Stimulated activated CD8-positive, alpha-beta memory T cell treated with anti-CD3 and anti-CD28 coated beads, Interleukin-2, amount 100 ng/mL, for 1 hour (primary cell): ENCODE measurements at places on chromosomes 5 and 9.

DNA sequence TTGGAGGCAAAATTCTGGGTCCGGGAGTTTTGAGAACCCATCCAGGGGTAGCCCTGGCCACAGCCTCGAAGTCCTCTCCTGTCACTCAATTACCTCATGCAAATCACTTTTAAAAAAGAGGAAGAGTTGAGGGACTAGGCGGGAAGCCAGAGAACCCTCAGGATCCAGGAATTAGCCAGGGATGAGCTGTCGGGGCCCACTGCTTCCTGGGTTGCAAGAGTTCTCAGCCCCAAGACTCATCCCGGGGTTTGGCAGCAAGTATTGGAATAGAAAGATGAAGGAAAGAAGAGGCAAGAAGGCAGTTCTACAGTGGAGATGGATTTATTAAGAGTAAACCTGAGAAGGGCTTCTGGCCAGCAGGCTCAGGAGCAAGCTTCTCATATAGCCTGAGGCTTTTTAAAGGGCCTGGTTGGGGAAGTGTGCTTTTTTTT lies 25.6 kb downstream of the C9orf50 start:
- no peak for DNase-seq

- no peak for DNase-seq
Observed at GRCh38 chr5:463952-464351, 21.0 kb downstream of the EXOC3 start.

GRCh38 chr9:30459156-30459555 lies 1925.3 kb upstream of the ACO1 start:
- no peak for DNase-seq

DNA sequence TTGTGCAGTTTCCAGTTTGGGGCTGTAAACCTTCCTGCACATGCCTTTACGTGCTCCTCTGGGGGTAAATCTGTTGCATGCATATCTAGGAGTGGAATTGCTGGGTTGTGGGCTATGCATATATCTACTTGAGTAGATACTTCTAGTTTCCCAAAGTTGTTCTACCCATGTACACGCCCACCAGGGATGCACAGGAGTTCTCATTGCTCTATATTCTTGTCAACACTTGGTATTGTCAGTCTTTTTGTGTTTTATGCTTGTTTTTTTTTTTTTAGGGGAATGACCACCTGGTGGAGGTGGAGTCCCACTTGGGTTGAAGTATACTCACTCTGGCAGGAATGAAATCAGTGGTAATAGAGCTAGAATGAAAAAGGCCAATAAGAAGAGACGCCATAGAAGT lies 23.0 kb downstream of the FOXE1 start:
- no peak for DNase-seq

GRCh38 chr9:6552498-6553121 lies 92.9 kb downstream of the GLDC start:
- DNase-seq = no peak

GRCh38 chr5:16178745-16179372 lies 732 bp downstream of the MARCHF11 start:
- no peak for DNase-seq

DNA sequence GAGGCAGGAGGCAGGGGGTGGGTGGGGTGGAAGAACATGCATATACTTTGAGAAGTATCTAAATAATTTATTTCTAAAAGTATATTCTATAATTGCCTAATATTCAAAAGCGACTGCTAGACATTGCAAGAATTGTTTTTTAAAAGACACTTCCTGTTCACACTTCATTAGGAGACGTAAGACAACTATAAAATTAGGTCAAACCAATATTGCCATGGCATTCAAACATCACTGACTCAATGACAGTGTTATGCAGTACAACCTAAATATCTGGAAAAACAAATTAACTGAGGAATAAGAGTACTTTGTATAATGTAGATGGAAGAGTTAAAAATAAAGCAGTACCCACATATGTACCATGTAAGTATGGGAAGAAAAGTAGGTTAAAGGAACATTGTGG lies 4.5 kb downstream of the CCNH start:
- no peak for DNase-seq

DNA sequence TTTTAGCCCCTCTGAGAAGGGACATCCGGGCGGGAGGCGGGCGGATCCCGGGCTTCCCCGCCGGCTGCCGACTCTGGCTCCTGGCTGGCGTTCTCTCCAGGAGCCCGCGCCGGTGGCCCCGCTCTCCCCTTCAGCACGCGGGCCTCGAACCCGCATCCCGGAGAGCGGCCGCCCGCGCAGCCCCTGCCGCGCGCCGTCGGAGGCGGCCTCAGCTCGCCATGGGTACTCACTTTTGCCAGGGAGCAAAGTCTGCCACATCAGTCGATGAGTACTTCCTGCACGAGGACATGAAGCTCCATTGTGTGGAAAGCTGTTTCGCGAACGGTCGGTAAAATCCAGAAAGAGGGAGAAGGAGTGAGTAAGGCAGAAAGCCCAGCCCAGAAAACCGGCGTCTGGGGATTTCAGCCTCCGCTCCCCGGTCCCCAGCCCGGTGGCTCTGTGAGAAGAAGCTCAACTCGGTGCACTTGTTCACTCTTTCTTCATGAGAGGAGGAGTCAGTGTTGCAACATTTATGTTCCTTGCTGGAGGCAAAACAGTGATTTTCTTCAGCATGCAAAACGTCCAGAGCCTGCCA lies at the start of gene PRLR:
TSS of gene PRLR (minus strand) at position 450 of the 574 bp plus-strand sequence. CDS start 140,867 bp downstream, outside the sequence.
- no peak for DNase-seq

DNA sequence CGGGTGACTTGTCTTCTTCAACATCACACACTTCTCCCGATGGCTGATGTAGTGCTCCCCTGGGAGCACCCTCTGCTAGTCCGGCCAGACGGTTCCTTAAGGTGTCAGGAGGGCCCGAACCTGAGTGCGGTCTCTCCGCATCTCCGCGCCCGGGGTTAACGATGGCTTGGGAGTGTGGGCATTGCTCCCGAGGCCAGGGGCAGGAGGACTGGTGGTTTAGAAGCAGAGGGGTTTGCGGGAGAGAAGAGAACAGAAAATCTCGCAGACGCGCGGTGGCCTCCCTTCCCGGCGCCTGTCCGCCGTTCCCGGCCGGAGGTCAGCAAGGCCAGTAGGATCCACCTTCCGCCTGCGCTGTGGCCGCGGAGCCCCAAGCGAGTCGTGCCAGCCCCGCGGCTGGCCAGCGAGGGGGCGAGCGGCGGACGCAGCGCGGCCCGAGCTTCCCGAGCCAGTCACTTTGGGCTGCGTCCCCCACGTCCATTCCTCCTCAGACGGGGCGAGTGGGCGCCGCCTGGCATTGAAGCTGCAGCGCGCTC lies 700 bp downstream of the CDO1 start:
- DNase-seq = no peak

GRCh38 chr9:70257991-70258691 lies 637 bp upstream of the SMC5 start:
- peak; percentile 2 for DNase-seq

DNA sequence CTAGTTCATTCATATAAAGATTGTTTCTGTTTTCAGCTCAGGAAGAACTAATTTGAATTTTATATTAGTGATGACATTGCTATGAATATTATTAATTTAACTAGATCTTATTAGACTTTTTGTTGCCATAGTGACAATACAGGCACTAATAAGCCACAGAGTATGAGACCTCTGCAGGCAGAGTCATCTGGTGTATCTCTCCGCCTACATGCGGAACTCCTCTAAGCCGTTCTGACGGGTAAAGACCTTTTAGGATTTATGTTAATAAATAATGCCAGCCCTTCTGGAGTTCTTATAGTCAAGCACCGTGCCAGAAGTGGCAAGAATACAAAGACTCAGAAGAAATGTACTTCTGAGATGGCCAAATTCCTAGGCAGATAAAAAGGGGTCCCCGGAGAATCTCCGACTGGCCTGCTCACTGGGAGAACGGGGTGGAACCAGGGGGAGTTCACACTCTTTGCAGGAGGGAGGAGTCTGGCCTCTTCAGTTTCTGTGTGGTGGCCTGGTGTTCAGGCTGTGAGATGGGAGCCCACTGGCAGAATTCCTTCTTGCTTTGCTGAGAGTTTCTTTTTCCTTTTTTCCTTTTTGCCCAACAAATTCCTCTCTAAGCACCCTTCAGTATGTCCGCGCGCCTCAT lies 85.1 kb upstream of the IL12B start:
- no peak for DNase-seq

DNA sequence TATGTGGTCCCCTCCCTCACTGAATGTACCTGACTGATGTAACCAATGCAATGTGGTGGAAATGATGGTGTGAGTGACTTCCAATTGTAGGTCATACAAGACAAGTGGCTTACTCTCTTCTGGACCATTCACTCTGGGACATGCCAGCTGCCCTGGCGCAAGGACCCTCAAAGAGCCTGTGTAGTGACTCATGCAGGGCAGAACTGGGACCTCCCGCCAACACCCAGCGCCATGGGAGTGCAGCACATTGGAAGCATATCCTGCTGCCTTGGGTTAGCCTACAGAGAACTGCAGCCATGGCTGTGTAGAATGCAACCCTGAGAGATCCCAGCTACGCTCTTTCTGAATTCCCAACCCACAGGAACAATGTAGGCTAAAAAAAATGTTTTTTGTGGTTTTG lies 90.0 kb upstream of the PANK3 start:
- DNase-seq = no peak

DNA sequence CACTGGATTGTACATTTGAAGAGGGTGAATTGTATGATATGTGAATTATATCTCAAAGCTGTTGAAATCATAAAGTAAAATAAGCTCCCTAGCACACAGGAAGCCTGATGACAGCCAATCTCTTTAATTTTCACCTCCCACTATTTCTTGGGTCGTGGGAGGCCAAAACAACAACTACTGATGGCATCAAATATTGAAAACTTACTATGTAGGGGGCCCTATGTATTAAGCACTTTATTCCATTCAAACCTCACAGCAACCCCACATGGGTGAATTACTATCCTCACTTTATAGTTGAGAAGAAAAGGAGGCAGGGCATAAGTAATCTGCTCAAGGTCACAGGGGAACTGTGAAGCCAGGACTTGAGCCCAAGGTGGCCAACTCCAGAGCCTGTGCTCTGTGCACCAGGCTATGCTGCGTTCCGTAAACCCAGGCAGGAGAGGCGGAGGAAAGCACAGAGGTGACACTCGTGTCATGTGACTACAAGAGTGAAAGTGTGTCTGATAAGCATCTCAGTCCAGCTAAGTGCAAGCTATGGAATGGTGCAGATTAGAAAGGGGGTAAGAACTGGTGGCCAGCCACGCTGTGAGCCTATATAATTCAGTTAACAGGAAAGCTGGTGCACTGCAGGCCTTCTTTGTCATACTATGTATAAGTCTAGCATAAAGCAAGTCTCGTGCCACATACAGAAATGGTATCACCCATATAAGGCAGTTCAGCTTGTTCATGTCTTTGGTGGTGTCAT lies 221.0 kb downstream of the DCP2 start:
- no peak for DNase-seq

- no peak for DNase-seq
Observed at GRCh38 chr5:96579711-96580110, 82.5 kb upstream of the CAST start.

DNA sequence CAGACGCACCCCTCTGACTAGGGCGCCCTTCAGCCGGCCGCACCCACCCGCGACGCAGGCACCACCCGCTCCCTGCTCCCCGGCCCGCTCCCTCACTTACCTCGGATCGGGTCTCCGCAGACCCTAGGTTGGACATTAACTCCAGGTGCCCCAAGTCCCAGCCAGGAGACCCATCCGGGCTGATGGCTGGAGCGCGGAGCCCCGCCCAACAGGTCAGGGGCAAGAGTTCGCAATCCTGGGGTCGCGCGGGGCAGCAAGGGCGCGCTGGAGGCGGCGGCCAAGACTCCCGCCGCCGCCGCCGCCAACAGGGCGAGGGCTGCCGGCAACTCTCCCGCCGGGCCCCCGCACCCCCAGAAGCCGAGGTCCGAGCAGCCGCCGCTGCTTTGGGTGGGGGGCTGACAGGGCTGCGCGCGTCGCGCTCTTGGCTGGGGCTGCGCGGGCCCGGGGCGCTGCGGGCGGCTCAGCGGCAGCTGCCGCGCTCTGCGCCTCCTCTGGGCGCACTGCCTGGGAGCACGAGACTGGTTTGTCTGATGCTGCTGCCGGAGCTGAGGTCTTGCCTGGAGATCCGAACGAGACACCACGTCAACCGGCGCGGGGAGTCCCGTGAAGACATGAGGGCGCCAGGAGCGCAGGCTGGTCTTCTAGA lies at the start of gene GDNF:
TSS of gene GDNF (minus strand) at position 635 of the 646 bp plus-strand sequence. CDS start 5,245 bp downstream, outside the sequence.
- DNase-seq = no peak

DNA sequence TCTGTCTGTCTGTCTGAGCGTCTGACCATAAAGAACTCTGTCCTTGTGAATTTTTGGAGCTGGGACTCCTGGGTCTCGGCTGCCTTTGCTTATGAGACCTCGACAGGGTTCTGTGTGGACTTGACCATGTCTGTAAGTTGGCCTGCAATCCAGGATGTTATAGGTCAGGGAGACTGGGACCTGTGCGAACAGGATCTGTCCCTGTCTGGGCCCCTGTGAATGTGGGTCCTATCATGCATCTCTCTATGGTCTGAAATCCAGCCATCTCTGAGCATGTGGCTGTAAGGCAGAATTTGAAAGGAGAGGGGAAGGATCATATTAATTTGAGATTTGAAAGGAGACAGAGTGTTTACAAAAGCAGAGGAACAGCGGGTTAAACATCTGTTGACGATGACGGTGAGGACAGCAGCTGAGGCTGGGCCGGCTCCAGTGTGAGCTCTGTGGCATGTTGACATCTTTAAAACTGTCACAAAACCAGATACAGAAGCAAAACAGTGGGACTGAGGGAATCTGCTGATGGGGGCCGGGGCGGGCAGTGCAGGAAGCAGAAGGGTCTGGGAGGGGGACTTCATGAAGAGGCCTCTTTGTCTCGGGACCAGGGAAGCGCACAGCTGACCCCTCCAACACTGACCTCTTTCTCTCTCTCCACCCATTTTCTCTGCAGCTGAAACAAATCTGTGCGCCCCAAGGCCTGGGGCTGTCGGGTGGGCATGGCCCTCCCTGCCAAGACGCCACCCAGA lies 19.1 kb upstream of the MVB12B start:
- no peak for DNase-seq

DNA sequence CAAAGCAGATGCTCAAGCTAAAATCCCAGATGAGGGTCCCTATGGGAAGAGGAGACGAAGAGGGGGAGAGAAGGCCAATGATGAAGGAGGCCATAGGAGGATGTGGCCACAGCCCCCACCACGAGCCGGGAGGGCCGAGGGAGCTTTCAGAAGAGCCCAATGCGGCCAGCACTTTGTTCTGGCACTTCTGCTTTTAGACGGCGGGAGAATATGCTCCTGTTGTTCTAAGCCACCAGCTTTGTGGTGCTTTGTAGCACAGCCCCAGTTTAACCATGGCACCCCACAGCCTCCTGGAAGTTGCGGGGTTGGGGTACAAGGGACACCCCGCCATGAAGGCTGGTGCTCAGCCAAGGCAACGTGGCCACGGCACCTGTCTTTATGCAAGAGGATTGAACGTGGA lies 33.4 kb downstream of the LPCAT1 start:
- DNase-seq = no peak

DNA sequence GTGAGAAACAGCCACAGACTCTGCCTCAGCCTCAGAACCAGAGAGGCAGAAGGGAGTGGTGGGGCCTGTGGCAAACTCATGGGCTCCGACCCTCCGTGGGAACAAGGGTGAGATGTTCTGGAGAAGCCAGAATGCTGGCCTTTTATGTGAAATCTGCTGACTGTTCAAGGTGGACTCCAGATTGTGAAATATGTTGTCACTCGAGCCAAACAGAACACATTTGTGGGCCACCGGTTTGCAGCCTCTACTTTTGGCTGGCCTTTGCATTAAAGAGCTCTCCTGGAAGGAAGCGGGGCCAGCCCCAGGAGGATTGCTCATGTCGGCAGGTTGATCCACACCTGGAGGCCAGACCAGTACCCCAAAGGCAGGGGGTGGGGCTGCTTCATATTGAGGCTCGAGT lies 62.4 kb downstream of the ERGIC1 start:
- DNase-seq = no peak

- no peak for DNase-seq
Observed at GRCh38 chr9:98995059-98995671, 51.5 kb downstream of the COL15A1 start.

GRCh38 chr9:107487521-107488374 lies 1.8 kb downstream of the KLF4 start:
- no peak for DNase-seq

- DNase-seq = no peak
Observed at GRCh38 chr5:14599476-14600127, 18.0 kb downstream of the OTULINL start.
